Daoy (cell line): ENCODE measurements at places on chromosomes 5 and 9. TPM values are rescaled to one million over a fixed set of nuclear protein-coding genes. Genes with fewer than 3 reads are reported as not detected.

MEF2C gene
- 3.0 and 5.2 TPM in 2 replicates for total RNA-seq

SV2C gene
- total RNA-seq: 0.03 and 0.11 TPM in 2 replicates

ANKRD18B gene
- 4.2 and 16.5 TPM in 2 replicates for total RNA-seq

MRPL50 gene
- 24.7 and 34.1 TPM in 2 replicates for total RNA-seq

HCN1 gene
- not detected in 2 replicates for total RNA-seq

ASS1 gene
- 84.5 and 86.7 TPM in 2 replicates for total RNA-seq

GHR gene
- not detected in 2 replicates for total RNA-seq

SAPCD2 gene
- 69.8 and 86.6 TPM in 2 replicates for total RNA-seq

PCDHGA9 gene
- 1.2 TPM in 1 of 2 replicates, not detected in the other for total RNA-seq

CCDC152 gene
- total RNA-seq: 5.2 and 7.2 TPM in 2 replicates

LCN15 gene
- total RNA-seq: not detected in 2 replicates

GFI1B gene
- total RNA-seq: not detected in 2 replicates

ARAP3 gene
- total RNA-seq: 1.7 and 3.0 TPM in 2 replicates

PRELID2 gene
- total RNA-seq: 13.3 and 17.5 TPM in 2 replicates

BTNL8 gene
- not detected in 2 replicates for total RNA-seq

UBE2R2 gene
- 15.1 and 16.1 TPM in 2 replicates for total RNA-seq

SH2D3C gene
- not detected in 2 replicates for total RNA-seq

NUTM2F gene
- total RNA-seq: not detected in 2 replicates

ZNG1C gene
- 32.3 and 111 TPM in 2 replicates for total RNA-seq

DPH7 gene
- 56.5 and 61.9 TPM in 2 replicates for total RNA-seq

ZNF367 gene
- total RNA-seq: 23.8 and 28.8 TPM in 2 replicates

PCDHGB2 gene
- total RNA-seq: 0.23 and 0.24 TPM in 2 replicates

BARHL1 gene
- total RNA-seq: not detected in 2 replicates

IFNB1 gene
- not detected in 2 replicates for total RNA-seq

SPATA24 gene
- 4.9 and 28.9 TPM in 2 replicates for total RNA-seq

PCDHA9 gene
- total RNA-seq: 0.11 and 0.51 TPM in 2 replicates
